Urothelium cell line (cell line): ENCODE measurements at places on chromosomes 16 and 17.
A peak's percentile ranks its signal among the peaks of the same experiment; 100 is the strongest.

- no peak for DNase-seq
Observed at GRCh38 chr17:35730400-35731005, 936 bp upstream of the RASL10B start.

- DNase-seq: peak; percentile 49
Observed at GRCh38 chr16:2027024-2028010, 615 bp downstream of the NHERF2 start.

DNA sequence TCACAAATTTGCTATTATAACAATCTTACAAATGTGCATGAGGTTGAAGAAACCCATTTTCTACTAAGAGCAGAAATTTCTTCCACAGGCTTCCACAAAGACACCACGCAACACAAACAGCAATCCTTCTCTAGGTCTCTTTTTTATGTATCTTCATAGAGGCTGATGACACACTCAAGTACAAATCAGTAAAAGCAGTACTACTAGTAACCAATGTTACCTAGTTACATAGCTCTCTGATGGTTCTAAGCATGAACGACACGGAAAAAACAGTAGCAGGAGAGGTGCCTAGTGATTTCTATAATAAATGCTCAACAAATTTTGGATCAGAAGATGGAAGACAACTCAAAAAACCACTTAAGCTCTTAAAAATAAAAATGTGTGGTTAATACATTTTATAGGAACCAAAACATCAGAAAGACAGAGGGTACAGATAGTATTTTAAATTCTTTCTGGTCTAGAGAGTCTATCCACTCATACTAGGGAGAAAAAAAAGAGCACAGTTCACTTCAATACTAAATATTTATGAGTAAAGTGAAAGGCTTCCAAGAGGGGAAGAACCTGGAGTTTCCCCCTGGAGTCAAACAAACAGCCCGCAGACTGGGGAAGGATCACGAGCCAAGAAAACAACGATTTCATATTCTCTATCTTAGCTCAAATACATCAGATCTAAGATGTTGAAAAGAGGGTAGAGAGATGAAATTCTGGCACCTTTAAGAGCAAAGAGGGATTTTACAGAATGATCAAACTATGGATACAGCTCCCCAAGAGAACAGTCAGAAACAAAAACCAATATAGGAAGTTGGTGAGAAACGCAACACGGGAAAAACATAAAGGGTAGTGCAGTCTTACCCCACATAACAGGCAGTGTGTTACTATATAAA is 40.2 kb downstream of the SMG6 start:
- no peak for DNase-seq

- DNase-seq: peak; percentile 63
Observed at GRCh38 chr16:52912565-52913173, 140.0 kb downstream of the CHD9NB start.

DNA sequence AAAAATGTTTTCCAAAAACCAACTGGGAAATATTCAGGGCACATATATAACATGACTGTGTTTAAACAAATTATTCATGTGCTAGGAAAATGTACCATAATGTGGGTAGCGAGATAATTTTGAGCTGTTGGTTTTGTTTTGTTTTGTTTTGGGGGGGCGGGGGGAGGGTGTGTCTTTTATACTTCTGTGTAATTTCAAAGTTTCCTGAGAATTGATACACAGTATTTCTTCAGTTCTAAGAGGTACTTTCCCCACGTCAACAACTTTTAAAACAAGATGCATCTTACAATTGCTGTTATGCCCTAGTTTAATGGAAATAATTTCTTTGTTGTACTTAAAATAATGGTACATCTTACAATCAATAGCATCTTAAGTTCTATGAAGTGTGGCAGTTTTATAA is 99.7 kb upstream of the RPRML start:
- no peak for DNase-seq

DNA sequence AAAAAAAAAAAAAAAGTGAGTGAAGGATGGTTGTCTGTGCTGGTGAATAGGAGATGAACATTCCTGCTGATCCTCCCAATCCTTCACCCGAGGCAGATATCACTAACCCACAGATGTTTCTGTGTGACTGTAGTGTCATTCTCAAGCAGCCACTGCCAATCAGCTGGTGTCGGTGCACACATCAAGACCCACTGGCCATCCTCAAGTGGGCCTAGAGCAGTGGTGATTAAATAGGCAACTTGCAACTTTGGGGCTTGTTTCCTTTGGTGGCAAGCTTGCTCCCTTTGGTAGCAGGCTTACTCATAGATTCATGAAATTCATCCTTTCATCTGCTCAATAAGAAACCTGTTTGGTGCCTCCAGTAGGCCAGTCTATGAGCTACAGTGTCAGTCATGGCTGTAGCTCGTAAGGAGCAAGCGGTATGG is 51.1 kb upstream of the LGALS9 start:
- no peak for DNase-seq

- DNase-seq: no peak
Observed at GRCh38 chr16:87535855-87536794, 43.3 kb upstream of the ZCCHC14 start.
